ENCODE measurements at places on chromosomes 12 and 14.

GRCh38 chr14:24986206-24986893 lies 63.6 kb downstream of the STXBP6 start:
- DNase-seq, result no peak

DNA sequence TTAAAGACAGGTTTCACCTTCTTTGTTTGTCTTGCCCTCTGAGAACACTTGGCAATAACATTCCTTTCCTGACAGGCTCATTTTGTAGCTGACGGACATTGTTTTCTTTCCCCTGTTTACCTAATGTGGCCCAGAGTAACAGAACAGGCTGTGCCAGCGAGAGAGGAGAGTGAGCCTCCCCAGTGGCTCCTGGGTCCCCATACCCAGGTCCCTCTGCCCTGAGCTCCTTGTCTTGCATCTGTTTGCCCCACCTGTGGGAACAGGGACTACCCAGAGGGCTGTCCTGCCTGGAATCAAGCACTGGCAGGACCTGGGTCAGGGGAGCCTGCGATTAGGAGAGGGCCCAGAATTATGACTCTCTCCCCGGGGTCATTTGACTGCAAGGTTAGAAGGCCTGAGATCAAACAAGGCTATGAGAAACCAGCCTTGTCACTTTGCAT lies 222.9 kb downstream of the ZFP36L1 start:
- no peak for DNase-seq

DNA sequence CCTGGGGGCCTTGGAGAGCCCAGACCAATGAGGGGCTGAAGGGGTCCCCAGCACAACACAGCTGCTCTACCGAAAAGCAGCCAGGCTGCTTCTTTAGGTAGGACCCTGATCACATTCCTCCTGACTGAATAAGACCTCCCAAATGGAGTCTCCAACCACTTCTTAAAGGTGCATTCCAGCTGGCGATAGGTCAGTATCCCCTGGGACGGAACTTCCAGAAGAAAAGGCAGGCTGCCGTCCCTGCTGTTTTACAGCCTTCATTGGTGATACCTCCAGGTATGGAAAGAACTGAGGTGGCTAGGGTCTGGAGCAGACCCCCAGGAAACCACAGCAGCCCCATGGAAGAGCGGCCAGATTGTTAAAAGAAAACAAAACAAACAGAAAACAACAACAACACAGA lies 340.6 kb downstream of the BTG1 start:
- no peak for DNase-seq

DNA sequence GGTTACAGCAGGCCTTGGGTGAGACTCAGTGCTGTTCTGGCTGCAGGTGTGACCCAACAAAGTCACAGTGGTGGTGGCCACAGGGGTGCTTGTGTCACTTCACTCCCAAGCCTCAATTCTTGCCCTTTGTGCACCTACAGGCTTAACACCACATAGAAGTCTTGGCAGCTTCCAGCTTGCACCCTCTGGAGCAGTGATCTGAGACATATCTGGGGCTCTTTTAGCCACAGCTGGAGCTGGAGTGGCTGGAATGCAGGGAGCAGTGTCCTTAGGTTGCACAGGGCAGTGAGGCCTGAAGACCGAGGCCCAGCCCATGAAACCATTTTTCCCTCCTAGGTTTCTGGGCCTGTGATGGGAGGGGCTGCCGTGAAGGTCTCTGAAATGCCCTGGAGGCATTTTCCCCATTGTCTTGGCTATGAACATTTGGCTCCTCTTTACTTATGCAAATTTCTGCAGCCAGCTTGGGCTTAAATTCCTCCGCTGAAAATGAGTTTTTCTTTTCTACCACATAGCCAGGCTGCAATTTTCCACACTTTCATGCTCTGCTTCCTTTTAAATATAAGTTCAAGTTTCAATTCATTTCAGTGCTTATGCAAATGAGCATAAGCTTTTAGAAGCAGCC lies 37.7 kb downstream of the ADAM21 start:
- no peak for DNase-seq

- DNase-seq, result peak; percentile 9
Observed at GRCh38 chr14:106044949-106045596, 518.7 kb downstream of the TMEM121 start.

DNA sequence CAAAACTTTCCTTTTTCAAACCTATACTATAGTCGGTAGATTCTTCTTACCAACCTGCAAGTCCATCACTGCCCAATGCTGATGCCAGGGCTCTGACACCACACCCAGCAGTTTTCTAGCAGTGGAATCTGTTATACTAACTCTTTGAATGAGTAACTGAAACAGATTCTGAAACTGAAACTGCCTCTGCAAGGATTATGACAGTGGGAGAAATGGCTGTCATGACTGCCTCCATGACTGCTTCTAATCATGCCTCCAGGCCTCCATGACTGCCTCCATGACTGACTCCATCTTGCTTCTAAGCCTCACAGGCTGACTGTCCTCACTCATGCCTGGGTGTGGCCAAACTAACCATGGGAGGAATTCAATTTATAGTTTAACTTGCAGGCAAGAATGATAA lies 29.4 kb upstream of the OXA1L start:
- DNase-seq, result no peak

DNA sequence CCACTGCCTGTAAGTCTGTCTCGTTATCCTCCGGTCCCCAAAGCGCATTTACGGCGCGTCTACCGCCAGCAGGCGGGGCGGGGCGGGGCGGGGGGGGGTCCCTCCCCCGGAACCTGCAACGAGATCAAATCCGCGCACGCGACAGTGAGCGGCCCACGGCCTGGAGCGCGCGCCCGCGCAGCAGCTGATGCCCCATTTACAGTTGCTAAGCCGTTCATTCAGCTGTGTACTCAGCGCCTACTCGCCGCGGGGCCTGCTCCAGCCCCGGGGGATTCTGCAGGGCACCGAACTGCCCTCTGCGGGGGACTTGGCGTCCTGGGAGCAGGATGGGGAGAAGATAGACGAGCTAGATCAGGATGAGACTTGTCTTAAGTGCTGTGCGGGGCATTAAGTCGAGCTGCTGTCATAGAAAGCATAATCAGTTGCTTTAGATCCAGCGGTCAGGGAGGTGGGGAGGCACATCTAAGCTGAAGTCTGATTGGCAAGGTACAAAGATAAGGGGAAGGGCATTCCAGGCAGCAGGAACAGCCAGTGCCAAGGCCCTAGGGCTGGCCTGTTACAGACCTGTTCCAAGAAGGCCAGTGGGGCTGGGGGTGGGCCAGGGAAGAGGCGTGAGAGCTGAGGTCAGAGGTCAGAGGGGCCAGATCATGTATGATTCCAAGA lies 1.4 kb upstream of the CCDC85C start:
- DNase-seq, result peak; percentile 57

DNA sequence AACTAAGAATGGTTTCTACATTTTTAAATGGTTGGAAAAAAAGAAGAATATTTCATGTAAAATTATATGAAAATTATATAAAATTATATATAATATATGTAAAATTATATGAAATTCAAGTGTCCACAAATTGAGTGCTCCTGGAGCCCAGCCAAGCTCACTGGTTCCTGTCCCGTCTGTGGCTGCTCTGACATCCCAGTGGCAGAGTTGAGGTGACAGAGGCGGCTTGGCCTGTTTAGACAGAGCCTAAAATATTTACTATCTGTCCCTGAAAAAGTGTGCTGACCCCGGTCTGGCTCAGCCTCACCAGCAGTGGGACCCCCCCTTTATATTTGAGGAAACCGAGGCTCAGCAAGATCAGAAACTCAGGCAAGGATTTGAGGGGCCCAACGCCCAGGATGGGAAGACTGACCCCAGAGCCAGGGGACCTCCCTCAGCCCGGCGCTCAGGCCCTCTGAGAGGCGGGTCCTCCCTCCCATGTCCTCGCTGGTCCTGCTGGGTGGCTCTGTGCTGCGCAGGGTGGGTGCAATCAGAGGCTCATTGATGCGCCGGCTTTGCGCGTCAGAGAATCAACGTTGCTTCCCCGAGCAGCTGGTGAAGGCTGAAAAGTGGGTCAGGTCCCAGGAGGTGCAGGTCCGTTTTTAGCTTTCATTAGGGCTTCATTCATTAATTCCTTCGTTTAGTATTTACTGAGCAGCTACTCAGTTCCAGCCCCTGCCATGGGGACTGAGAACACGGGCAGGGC lies 21.5 kb upstream of the BEGAIN start:
- no peak for DNase-seq

DNA sequence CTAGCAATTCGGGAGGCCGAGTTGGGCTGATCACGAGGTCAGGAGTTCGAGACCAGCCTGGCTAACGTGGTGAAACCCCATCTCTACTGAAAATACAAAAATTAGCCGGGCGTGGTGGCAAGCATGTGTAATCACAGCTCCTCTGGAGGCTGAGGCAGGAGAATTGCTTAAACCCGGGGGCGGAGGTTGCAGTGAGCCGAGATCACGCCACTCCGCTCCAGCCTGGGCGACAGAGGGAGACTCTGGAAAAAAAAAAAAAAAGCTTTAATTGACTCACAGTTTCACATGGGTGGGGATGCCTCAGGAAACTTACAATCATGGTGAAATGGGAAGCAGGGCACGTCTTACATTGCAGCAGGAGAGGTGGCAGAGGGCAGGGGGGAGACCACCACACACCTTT lies 30.6 kb upstream of the SLC2A3 start:
- no peak for DNase-seq

- no peak for DNase-seq
Observed at GRCh38 chr12:69929125-69929524, 104.1 kb downstream of the MYRFL start.

DNA sequence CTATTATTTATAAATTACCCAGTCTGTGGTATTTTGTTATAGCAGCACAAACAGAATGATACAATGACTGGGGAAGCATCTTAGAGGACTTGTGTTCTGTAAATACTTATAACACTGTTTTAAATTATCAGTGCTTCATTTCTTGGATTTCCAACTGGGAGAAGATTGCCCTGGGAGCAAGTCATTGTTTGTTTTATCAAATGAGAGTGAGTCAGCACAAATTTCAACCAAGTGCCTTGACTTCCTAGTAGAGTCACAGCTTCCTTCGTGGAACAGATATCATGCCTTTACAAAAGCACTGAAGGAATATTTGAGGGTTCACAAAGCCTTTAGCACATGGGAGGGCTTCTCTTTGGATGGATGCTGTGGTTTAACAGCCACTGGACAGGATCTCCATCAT lies 234.1 kb downstream of the KTN1 start:
- DNase-seq, result no peak

DNA sequence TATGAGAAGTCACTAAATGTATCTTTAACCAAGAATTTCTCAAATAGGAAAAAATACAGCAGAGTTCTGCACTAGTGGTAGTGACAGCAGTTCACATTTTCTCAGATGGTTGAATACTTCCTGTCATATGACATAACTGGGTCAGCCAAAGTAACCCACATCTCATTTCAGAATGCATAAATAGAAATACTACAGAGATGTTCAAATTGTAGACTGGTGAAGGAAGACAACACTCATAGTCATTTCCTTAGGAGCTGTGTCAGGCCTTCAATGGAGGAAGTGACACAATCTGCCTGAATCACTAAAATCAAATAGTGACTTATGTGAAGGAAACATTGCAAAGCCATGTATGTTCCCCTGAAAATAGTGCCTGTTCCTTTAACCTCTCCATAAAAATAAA lies 32.4 kb downstream of the FERMT2 start:
- DNase-seq, result no peak

DNA sequence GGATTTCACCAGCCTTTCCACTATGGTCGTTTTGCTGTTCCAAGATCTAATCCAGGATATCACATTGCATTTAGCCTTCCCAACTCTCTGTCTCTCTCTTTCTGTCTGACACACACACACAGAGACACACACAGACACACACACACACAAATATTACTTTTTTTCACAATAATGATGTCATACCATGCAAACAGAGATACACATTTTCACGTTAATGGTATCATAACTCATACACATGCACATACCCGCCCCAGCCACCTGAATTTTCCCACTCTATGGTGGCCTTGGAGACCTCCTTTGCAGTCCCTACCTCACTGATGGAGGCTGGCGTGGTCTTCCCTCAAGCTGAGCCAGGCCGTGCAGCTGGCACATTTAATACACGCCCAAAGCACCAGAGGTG lies 7.2 kb upstream of the MYL2 start:
- no peak for DNase-seq

- no peak for DNase-seq
Observed at GRCh38 chr14:73263606-73264005, 26.3 kb downstream of the PAPLN start.

DNA sequence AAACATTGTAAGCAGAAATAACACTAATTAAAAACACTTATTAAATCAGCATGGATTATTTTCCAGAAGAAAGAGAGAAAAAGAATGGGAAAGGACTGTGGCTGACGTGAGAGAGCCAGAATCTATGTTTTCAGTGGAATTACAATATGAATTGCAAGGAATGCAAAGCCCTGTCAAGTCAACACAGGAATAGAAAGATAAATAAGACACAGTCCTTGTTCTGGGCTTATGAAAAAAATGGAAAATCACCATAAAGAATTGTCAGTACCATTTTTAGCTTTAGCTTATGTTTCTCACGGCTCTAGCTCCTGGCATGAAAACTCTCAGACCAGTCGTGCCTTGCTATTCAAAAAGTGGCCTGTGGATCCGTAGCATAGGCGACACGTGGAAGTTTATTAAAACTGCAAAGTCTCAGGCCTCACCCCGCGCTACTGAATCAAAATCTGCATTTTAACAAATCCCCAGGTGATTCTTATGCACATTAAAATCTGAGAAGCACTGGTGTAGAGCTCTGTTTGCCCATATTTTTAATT lies 549.1 kb downstream of the RPS29 start:
- DNase-seq, result no peak

Measured in HEK293T (cell line).